CD4-positive, alpha-beta T cell treated with Interleukin-6 for 4 hours (primary cell): ENCODE measurements at places on chromosomes 11 and 22.
A peak's percentile ranks its signal among the peaks of the same experiment; 100 is the strongest.

- no peak for DNase-seq
Measured at GRCh38 chr22:22903355-22903777, 15.8 kb downstream of the IGLL5 start.

DNA sequence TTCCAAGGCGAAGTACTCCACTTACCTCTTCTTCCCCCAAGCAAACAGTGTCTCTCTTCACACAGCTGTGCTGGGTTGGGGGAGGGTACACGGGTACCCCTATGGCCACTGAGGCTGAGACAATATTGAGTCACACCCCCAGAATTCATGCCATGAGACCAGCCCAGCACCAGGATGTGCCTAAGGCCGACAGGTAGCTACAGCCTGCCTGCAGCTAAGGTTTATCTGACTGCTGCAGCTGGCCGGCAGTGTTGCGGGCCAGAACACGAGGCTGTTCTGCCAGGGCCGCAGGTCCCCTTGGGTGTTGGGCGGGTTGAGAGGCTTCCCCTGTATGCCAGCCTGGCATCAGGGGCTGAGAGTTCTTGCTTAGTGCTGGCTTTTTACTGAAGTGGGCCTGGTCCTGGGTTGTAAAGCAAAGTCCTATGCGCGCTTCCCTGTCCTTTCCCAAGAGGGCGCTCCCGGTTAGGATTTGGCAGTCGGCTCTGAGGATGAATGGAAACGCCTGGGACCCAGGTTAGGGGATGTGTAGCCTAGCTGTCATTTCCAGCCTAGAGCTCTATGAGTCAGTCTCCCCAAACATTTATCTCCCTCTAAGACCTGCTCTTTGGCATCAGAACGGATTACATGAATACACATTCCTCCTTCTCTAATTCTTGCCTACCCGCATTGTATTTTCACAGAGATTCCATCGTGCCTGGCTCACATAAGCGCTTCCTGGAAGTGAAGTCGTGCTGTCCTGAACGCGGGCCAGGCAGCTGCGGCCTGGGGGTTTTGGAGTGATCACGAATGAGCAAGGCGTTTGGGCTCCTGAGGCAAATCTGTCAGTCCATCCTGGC lies 7.1 kb downstream of the USP18 start:
- peak; percentile 52 for DNase-seq

GRCh38 chr11:125183641-125184040 lies 19.1 kb downstream of the PKNOX2 start:
- no peak for DNase-seq

DNA sequence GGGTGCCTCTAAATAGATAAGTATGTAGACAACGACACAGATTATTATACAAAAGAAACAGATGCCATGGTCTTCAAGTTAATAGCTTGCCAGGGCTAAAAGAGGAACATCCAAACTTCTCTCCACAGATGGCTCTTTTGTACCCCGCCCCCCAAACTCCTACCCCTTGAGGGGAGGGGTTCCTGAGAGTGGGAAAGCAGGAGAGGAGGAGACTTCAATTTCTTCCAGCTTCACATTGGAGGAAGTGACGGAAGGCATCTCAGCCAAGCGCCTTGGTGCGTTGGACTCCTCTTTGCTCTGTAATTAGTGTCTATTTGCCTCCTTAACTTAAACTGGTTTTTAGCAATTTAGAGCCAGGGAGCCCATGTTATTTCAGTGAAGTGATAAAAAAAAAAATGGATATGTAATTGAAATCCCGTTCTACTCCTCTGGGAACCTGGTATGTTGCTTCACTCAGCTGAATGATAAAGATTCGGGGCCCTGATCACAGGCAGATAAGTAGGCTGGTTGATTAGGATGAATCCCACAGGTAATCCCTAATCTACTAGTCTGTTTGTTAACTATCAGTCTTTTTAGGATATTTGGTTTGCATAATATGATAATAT lies 580.9 kb upstream of the CADM1 start:
- DNase-seq, result no peak

DNA sequence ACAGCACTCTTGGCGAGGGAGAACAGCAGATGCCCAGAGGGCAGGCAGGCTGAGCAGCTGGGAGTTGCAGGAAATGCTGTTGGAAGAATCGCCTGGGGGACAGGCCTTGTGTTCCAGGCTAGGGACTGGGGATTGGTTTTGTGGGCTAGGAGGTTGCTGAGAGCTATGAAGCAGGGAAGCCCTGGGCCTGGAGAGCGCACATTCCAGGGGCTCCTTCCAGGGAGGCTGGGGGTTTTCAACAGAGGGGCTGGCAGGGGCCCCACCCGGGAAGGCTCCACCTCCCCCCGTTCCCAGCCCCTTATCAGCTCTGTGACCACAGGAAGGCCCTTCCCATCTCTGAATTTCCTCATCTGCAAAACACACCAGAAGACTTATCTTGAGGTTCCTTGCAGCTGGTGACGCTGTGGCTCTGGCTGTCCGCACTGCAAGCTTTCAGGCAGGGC lies 21.7 kb downstream of the WNT11 start:
- DNase-seq, result no peak

DNA sequence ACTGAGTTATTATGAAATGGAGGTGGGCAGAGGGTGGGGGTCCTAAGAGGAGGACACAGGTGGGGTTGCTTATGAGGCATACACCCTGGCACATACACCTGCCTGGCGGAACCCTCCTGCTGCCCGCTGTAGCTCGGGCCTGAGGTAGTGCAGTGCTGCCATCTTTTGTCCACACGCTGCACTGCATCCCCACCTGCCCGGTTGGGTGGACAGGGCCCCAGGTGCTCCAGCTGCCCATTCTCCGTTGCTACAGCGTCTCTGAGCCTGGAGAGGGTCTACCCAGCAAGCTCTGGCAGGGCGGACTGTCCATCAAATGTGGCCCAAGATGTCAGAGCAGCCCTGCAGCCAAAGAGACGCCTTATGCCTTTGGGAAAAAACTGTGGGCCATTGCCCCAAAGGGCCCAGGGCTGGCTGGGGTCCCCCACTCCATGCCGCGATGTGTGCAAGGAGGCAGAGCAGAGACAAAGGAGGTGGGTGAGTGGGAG lies 131.2 kb downstream of the BUD13 start:
- DNase-seq, result no peak

- DNase-seq, result no peak
Measured at GRCh38 chr11:32244453-32244852, 153.6 kb downstream of the RCN1 start.

DNA sequence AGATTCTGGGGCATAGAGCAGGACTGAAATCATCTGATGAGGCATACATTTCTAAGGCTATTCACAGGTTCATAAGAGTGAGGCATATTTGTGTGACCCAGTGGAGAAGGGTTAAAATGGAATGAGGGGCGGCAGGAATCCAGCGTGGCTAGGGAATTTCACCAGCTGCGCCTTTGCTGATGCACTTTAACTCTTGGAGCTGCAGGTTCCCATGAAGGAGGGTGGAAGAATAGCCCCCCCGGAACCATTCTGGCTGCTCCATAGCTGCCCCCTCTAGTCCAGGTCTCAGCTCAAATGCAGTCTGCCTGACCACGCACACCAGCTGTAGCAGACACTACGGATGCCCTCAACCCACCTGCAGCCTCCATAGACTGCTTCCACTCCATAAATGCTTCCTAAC lies 31.5 kb downstream of the TENM4 start:
- DNase-seq, result no peak

- no peak for DNase-seq
Measured at GRCh38 chr11:81990659-81991443, 742.8 kb downstream of the FAM181B start.

- DNase-seq, result no peak
Measured at GRCh38 chr11:127738771-127739286, 738.3 kb upstream of the KIRREL3 start.

GRCh38 chr22:48921411-48921903 lies 906.2 kb downstream of the BRD1 start:
- DNase-seq, result no peak

- DNase-seq, result no peak
Measured at GRCh38 chr22:37918580-37919270, 12.6 kb downstream of the MICALL1 start.

DNA sequence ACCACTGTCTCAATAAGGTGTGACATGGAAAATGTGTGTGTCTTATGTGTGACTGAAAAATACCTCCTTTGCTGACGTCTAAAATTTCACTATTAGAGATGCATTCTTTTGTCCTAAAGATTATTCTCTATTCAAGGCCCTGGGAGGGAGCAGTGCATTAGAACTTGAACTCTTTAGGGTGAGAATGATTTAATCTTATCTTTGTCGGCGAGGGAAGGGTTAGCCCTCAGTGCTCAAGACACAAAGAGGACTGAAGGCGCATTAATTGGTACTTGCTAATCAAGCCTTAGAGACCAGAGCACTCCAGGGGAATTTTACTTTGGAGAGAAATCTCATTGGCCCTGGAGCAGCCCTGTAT lies 29.8 kb upstream of the PLET1 start:
- DNase-seq, result no peak

DNA sequence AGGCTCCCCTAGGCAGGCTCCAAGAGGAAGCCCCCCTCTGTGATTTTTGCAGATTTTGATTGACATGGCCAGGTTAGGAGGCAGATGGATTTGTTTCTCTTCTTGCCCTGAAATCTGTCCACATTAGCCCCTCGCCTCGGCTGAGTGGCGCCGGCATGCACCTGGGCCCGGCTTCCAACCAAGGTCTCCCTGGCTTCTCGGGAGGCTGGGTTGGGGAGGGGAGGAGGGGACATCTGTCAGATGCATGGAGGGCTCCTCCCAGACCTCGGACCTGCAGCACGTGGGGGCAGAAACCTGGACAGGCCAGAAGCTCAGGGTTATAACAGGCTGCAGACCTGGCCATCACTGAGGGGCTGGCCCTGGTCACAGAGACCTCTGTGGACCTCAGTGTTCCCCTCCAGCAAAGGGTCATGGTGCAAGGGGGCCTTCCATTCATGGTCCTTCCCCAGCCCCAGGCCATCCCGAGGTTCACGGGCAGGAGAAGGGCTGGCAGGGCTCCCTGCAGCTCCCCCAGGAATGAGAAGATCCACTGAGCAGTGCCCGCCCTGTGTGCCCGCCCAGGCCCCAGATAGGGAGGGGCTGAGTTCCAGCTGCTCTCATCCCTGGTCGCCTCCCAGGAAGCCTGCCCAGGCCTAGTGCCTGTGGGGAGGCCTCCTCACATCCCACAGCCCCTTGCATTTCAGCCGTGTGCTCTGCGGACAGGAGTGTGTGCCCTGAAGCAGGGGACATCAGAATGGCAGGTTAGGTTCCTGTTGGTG lies 747.8 kb downstream of the BRD1 start:
- DNase-seq, result no peak

GRCh38 chr11:47156333-47156732 lies 20.3 kb downstream of the ARFGAP2 start:
- DNase-seq, result no peak

- DNase-seq, result no peak
Measured at GRCh38 chr11:33687733-33688479, 12.7 kb downstream of the C11orf91 start.

DNA sequence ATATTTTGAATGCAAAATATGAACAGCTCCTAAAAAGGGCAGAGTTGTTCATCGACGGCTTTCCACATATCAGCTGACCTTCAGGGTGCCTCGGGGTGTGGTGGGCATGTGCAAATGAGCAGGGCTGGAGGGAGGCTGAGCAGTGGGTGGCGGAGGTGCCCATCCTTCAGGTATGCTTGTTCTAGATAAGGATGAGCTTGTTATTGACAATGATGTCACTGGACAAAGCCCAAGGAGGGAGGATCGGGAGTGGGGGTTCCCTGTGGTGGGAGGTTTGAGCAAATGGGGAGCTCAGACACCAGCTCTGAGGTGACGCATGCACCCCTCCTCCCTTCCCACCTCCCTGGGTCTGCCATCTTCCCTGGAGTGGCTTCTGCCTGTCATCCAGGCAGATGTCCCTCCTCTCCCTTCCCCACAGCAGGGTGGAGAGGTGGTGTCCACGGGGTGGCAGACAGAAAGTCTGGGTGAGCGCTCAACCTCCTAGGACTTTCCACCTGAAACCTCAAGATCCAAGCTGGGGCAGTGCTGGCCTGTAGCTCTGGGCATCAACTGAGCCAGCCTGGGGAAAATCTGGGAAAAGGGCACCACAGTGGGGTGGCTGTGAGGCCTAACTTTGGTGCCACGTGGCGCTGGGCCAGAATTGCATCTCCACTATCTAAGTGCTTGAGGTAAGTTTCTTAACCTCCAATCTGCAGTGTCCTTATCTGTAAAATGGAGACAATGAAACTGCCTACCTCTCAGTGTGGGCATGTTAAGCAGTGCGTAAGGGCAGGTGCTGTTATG lies 106.3 kb upstream of the THY1 start:
- DNase-seq, result no peak

DNA sequence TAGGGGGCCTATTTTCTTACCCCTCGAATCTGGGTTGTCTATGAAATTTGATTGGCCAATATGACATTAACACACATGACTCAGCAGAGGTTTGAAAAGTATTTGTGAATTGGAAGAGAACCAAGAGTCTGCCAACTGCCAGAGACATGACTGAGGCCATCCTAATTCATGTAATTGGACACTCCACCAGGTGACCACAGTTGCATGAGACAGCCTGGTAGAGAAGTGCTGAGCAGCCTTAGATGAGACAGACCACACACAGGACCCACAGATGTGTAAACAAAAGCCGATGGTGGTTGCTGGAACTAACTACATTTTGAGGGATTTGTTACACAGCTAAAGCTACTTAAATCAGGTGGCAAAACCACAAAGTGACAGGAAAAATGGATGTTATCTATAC lies 855 bp upstream of the MS4A5 start:
- DNase-seq, result no peak

- no peak for DNase-seq
Measured at GRCh38 chr11:14975252-14975587, 3.1 kb upstream of the CALCA start.

- DNase-seq, result peak; percentile 26
Measured at GRCh38 chr11:95088946-95089619, 563 bp upstream of the ENDOD1 start.

- DNase-seq, result no peak
Measured at GRCh38 chr11:45739866-45740265, 65.1 kb upstream of the SLC35C1 start.

DNA sequence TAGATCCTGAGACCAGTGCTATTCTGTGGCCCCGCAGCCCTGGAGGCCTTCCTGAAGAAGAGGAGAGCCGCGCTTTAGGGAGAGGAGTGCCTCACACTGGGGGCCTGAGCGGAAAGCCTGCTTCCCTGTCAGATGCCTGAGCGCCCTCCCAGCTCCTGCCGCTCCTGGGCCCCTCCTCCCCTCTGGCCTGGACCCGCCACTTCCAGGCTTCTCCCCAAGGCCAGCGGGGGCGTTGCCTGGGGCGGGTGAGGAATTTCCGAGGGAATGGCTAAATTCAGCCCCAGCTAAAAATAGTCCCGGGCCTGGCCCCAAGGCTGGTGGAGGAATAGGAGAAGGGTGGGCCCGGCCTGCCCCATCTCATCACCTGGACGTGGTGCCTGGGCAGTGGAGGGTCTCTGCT lies 15.4 kb downstream of the ARHGEF17 start:
- DNase-seq, result no peak

GRCh38 chr22:49925525-49926128 lies 7.2 kb downstream of the CRELD2 start:
- DNase-seq, result peak; percentile 82

DNA sequence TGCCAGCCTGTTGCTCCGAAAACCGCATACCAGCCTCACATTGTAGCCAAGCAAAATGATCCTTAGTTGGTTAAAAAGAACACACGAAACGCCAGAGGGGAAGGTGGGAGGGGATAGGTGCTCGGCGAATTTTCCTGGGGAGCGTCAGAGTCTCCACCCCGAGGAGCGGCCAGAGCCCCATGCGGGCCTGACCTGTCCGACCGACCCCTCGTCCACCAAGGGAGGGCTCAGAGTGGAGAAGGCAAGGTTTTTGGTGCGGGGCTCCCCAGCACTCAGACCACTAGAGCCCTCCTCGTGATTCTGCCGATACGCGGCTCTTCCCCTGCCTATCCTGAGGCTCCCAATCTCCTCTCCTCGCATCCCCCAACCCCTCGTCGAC lies 39.6 kb downstream of the DIXDC1 start:
- no peak for DNase-seq
